LHCN-M2 (cell line): ENCODE measurements at places on chromosomes 2 and 18. TPM values are rescaled to one million over a fixed set of nuclear protein-coding genes. Genes with fewer than 3 reads are reported as not detected.

DNA sequence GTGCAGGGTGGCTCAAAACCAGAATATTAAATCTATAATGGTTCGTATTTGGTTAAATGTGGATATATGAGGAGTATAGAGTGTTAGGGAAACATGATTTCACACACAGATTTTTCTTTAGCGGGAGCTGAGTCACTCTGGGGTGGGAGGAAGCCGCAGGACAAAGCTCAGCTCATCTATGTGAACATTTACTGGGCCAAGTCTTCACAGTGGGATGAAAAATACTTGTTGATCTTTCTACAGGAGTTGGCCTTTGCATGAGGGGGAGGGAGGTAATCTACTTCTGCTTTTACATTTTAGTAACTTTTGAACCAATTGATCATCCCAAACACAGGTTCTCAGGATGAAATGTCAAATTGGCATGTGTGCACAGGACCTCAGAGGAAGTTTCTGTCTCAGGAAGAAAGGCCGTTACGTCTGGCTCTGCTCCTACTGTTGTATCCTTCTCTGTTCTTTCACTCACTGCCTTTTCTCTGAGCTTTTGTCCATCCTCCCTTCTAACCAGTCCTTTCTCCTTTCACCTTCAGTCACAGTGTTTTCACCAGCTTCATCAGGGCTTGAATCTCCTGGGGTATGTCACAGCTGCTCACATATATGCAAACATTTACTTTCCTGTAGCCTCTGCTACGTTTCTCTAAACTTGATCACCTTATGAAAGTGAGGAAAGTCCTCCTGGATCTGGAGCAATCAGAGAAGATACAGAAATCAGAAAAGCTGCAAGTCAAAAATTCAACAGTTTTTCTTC lies 943.3 kb upstream of the FANCL start:
- DNase-seq = no peak

DNA sequence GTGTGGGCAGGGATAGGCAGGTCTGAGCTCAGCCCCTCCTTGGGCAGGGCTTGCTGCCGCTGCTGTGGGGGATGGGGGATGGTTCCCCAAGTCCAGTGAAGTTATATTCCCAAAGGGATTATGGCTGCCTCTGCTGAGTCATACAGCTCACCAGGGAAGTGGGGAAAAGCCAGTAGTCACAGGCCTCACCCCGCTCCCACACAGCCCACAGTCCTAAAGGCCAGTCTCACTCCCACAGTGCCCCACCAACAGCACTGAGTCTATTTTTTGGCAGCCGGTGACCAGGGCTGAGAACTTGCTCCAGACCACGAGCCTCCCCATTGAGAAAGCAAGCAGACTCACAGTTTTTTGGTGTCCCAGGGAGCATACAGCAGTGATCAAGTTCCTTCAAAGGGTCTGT lies 173.3 kb downstream of the OSR1 start:
- peak; percentile 55 for DNase-seq

- no peak for DNase-seq
Observed at GRCh38 chr2:56239030-56239429, 55.2 kb downstream of the CCDC85A start.

DNA sequence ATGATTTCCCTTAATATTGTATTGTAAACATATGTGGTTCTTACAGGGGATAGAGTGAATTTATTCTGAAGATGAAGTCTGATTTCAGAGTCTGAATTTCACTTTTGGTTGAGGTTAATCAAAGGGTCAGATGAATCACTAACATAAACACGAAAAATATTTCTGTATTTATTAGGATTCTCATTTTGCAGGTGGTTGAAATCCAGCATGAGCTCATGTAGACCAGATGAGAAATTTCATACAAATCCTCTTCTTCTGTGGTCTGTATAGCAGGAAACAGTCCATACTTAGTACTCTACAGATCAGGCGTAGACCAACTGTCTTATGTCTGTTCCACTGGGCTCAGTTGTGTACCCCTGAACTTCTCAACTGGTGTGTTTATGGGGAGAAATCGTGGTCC lies 157.8 kb downstream of the BABAM2 start:
- peak; percentile 29 for DNase-seq

DNA sequence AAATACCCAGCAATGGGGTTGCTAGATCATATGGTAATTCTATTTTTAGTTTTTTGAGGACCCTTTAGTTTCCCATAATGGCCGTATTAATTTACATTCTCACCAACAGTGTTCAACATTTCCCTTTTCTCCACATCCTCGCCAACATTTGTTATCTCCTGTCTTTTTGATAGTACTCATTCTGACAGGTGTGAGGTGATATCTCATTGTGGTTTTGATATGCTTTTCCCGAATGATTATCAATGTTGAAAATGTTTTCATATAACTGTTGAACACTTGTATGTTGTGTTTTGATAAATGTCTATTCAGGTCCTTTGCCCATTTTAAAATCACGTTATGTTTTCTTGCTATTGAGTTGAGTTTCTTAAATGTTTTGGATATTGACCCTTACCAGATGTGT lies 5.8 kb upstream of the RIF1 start:
- no peak for DNase-seq

GRCh38 chr2:172861098-172861497 lies 125.5 kb downstream of the RAPGEF4 start:
- DNase-seq = no peak

- no peak for DNase-seq
Observed at GRCh38 chr2:8656811-8657210, 25.0 kb upstream of the ID2 start.

GRCh38 chr2:236157366-236157765 lies 10.8 kb downstream of the GBX2 start:
- no peak for DNase-seq

GRCh38 chr18:49878567-49879270 lies 65.4 kb upstream of the ACAA2 start:
- no peak for DNase-seq

DNA sequence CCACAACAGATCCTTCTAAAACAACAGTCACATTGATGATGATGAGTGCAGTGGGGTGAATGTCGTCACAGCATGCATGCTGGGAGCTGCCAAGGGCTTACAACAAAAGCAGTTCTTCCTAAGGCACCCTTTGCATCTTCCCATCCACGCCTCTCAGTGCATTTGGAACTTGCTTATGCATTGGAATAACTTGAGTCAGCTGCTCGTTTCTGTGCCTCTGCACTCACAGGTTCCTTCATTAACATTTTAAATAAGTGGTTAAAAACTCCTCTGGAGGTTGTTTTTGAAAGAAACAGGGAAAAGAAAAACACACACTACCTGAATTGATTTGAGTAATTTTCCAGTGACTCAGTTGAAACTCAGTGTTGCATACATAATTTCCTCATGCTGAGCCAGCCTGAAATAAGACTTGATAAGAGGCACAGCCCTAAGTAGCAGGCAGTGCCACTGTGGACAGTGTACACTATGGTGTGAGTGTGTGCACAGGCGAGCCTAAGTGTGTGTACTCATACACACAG lies 46.8 kb upstream of the TRIM43B start:
- peak; percentile 9 for DNase-seq

DNA sequence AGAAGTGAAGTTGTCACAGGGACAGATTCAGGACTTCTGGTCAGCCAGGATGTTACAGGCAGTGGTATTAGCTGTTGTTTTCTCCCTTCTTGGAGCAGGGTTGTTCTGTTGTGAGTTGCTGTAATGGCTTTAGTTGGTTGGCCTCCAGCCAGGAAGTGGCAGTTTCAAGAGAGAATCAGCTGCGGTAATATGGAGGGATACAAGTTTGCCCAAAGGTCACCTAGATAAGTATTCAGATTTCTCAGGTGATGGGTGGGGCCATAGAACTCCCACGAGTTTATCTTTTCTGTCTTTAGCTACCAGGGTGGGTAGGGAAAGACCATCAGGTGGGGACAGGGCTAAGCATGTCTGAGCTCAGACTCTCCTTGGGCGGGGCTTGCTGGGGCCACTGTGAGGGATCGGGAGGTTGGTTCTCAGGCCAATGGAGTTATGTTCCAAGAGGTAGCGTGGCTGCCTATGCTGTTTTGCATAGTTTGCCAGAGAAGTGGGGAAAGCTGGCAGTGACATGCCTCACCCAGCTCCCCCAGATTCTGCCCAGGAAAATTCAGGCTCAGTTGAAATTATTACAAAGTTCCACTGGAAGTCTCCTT lies 640.4 kb upstream of the CHAC2 start:
- no peak for DNase-seq

DNA sequence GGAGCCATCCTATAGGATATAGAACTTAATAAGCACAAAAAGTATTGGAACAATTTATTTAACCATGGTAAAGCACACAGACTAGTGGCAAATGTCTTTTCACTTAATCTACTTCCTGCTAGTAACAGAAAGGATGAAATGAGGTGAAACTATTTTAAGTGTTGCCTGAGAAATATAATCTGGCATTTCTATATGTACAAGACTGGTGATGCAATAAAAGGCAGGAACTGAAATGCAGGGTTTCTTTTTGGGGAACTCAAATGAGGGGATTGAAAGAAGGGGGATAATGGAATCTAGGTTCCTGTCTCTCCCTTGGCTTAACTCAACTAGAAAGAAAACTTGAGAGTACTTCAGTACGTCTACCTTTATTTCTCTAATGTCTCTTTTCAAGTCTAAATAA lies 122.3 kb downstream of the MEMO1 start:
- no peak for DNase-seq

DNA sequence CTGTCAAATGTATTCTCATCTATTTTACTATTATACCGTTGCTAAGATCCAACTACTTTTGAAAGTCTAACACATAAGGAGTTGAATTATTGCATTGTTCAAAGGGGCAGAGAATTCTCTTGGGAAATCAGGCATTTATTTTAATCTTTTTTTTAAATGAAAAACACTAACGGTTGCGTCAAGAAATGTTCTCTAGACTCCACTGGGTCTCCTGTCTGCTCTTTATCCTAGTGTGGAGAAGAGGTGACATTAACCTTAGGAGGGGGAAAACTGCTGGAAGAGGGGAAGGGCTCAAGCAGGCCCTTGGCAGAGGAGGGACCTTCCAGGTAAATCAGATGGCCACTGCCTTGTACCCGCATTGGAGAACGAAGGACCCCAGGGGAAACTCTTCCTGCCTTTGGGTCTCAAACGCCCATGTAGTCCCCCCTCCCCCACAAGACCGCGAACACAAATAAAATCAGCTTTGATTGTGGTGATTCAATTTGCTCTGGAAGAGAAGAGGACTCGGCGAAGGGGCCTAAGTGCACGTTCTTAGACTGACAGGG lies 1.1 kb upstream of the APCDD1 start:
- no peak for DNase-seq

- DNase-seq = peak; percentile 54
Observed at GRCh38 chr2:60710707-60711106, 45.4 kb upstream of the PAPOLG start.

DNA sequence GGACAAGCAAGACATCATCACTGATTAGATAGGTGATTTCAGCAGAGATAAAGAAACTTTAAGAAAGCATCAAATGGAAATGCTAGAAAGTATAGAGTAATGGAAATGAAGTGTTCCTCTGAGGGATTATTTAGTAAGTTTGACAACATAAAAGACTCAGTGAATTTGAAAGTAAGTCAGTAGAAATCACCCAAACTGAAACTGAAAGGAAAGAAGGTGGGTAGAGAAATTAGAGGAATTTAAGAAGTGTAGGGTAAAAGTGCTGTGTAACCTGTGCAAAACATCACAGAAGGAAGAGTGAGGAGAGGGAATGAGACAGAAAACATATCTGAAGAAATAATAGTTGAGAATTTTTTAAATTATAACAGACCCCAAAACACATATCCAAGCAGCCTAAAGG lies 343.1 kb downstream of the CBLN2 start:
- DNase-seq = no peak

DNA sequence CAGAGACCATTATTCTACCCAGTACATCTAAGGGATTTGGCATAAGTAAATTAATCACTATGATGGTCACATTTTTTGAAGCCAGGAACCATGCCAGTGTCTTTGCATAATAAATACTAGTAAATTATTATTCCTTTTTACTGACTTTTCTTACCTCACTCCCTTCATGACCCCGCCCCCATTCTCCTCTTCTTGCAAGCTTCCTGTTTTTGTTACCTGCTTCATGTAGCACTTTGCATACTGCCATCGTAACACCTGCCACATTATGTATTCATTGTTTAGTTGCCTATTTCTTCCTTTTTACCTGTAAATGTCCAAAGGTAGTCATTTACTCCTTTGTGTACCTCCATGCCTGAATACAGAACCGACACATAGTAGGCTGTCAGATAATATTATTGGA lies 309.5 kb downstream of the KIAA1328 start:
- DNase-seq = no peak

GRCh38 chr18:63266888-63267790 lies 52.4 kb downstream of the BCL2 start:
- DNase-seq = no peak

COX5B gene
- 219 and 247 TPM in 2 replicates for total RNA-seq

NOSTRIN gene
- total RNA-seq = not detected in 2 replicates

RFX8 gene
- 27.8 and 33.4 TPM in 2 replicates for total RNA-seq

SRD5A2 gene
- not detected in 2 replicates for total RNA-seq

PXDN gene
- 122 and 126 TPM in 2 replicates for total RNA-seq

LIMS3 gene
- 4.5 and 20.6 TPM in 2 replicates for total RNA-seq

NAT8 gene
- not detected in 2 replicates for total RNA-seq

IMP4 gene
- total RNA-seq = 114 and 150 TPM in 2 replicates

HMSD gene
- not detected in 2 replicates for total RNA-seq

CHST9 gene
- total RNA-seq = not detected in 2 replicates

ZFP36L2 gene
- 8.3 and 9.4 TPM in 2 replicates for total RNA-seq

SIX3 gene
- not detected in 2 replicates for total RNA-seq
